ENCODE measurements at places on chromosomes 4 and X.

DNA sequence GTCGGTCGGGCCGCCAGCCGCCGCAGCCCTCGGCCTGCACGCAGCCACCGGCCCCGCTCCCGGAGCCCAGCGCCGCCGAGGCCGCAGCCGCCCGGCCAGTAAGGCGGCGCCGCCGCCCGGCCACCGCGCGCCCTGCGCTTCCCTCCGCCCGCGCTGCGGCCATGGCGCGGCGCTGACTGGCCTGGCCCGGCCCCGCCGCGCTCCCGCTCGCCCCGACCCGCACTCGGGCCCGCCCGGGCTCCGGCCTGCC is 213 bp downstream of the NFKB1 start:
- DNase-seq, result no peak

- DNase-seq, result no peak
These were observed 82.6 kb downstream of the NBDY start for GRCh38 chrX:56811599-56811998.

DNA sequence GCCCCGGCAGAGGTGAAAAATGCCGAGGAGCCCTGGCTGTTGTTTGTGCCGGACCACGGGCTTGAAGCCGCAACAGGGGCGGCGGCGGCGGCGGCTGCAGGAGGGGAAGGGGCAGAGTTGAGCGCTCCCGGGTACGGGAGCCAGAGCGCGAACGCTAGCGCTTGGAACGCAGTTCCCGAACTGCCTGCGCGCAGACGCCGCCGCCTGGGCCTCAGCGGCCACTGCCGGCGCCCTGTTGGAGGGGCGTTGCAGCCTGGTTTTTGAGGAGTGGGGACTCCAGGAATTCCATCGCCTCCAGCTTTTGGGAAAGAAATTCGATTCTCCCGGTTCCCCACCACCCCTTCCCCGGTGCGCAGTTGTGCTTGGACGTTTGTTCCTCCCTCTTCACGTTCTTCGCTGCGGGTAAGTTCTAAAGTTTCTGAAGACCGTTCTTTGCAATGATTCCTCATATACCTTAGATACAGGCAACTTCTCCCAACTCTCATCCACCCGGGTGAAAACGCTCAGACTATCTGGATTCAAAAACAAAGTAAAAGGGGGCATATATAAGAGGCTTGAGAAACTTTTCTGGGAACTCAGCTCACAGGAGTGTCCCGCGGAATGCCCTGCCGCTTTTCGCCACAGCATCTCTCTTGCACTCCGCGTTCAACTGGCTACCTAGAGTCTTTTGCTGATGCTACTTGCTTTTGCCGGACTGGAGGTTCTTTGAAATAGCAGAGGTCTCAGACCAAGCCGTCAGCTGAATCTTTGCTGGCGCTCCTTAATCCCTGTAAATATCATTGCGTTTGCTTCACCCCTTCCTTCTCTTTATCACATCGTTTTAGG is 1.0 kb downstream of the FAT4 start:
- DNase-seq, result peak; percentile 71

GRCh38 chr4:2472187-2472586 is 3.3 kb downstream of the RNF4 start:
- no peak for DNase-seq

GRCh38 chrX:128460835-128461234 is 408.6 kb upstream of the ACTRT1 start:
- no peak for DNase-seq

DNA sequence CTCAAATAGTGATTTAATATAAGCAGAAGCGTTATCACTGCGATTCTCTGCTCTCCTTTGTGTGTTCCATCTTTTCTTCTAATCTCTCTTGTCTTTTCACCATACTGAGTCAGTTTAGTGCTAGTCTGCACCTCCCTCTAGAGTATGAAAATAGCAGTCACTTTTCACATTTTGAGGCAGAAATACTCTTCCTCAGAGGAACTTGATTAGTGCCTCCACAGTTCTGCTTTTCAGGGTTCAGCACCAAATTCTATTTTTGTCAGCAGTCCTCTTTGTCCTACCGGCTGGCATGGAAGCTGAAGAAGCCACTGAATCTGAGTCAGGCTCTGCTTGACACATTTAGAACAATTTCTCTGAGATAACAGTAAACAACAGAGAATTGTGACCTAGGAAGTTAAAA is 49.7 kb upstream of the ANKRD17 start:
- DNase-seq, result no peak

DNA sequence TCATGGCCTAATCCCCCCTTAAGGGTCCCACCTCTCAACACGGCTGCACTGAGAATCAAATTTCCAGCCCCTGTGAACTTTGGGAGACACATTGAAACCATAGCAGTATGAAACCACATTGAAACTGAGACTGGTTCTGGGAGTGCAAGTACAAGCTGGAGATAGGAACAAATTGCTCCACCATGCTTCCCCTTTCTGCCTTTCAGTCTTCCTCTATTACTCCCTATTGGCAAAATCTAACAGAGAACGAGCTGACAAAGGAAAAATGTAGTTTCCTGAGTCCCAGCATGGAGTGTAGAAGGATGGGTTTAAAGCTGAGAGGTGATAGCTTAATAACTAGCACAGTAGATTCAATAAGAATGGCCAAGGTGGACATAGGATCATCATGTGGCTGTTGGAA is 161.7 kb upstream of the RPL34 start:
- DNase-seq, result no peak

- no peak for DNase-seq
These were observed 11.9 kb upstream of the ADD1 start for GRCh38 chr4:2831611-2832308.

DNA sequence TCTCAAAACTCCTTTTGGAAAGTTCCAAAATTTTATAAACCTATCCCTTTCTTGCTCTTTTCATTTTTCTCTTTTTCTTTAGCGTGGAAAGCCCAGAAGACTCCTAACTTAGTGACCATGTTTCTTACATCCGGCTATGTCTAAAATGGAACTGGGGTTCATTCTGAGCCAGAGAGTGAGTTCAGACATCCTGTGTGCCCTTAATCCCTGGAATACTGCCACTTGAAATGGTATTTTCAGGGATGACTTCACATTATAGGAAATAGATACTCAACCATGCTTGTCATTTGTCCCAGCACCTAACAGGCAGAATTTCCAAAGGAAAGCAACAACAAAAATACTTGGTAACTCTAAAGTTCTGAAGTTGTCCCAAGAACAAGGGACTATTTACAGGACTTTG is 379.6 kb downstream of the ARHGAP24 start:
- DNase-seq, result no peak

Data from nephron progenitor cell (in vitro differentiated cells).